ENCODE measurements at places on chromosomes 16 and 17.

- no peaks in the 10 kb centered on the region for H3K27me3 ChIP-seq
- H3K4me3 ChIP-seq: no peak overlapping the region
- peaks cover 1% of the 10 kb centered on the region for H3K4me1 ChIP-seq
Measured at GRCh38 chr16:27291722-27292240, 22.0 kb upstream of the IL4R start.

GRCh38 chr16:3640632-3641501, 13.6 kb upstream of the DNASE1 start:
- no peak overlapping the region for H3K4me3 ChIP-seq
- no peak overlapping the region for H3K27ac ChIP-seq
- no peak for DNase-seq
- no peaks in the 10 kb centered on the region for H3K27me3 ChIP-seq
- no peaks in the 10 kb centered on the region for H3K36me3 ChIP-seq

- peaks cover 29% of the 10 kb centered on the region for H3K36me3 ChIP-seq
- no peak for DNase-seq
- no peaks in the 10 kb centered on the region for H3K27me3 ChIP-seq
- H3K27ac ChIP-seq: peak overlapping the region; percentile 98
- H3K4me1 ChIP-seq: peaks cover 7% of the 10 kb centered on the region
Measured at GRCh38 chr16:228151-228851, 948 bp downstream of the LUC7L start.

- H3K4me1 ChIP-seq: peaks cover 9% of the 10 kb centered on the region
- DNase-seq: no peak
- H3K27me3 ChIP-seq: no peaks in the 10 kb centered on the region
- no peak overlapping the region for H3K4me3 ChIP-seq
- H3K27ac ChIP-seq: peak overlapping the region; percentile 44
- H3K36me3 ChIP-seq: peaks cover 8% of the 10 kb centered on the region
Measured at GRCh38 chr17:39641097-39641496, 4.2 kb downstream of the STARD3 start.

GRCh38 chr17:8031261-8031661, 7.6 kb upstream of the ALOX15B start:
- no peaks in the 10 kb centered on the region for H3K36me3 ChIP-seq
- no peaks in the 10 kb centered on the region for H3K4me1 ChIP-seq
- DNase-seq: peak; percentile 62
- H3K27ac ChIP-seq: no peak overlapping the region

DNA sequence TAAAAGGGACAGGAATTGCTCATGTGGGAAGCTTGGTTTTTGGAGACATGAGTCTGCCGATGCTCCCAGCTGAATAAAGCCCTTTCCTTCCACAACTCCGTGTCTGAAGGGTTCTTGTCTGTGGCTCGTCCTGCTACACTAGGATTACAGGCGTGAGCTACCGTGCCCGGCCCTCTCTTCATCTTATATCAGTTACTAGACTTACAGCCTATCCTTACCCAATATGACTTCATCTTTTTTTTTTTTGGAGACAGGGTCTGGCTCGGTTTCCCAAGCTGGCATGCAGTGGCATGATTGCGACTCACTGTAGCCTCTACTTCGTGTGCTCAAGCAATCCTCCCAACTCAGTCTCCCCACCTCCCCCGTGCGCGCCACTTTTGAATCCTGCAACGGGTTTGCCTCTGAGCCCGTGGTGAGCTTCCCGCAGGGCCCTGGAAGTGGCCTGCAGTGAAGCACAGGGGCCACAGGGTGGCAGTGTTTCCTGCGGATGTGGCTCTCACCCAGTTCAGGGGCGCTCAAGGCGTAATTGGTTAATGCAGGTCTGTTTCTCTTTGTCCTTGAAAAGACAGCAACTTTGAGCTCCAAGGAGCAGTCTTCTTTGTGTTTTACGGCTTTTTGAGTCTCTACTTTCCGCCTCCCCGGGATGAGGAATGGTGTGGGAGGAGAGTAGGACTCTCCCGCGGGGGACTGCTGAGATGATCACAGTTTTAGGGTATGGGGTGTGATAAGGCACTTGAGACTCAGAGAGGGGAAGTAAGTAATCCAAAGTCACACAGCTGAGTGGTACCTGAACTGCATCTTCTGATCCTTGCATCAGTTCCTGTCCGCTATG, 22.7 kb upstream of the GPRC5B start:
- no peaks in the 10 kb centered on the region for H3K27me3 ChIP-seq
- no peak overlapping the region for H3K4me3 ChIP-seq
- H3K4me1 ChIP-seq: no peaks in the 10 kb centered on the region
- H3K36me3 ChIP-seq: no peaks in the 10 kb centered on the region
- H3K27ac ChIP-seq: no peak overlapping the region

All from lung (tissue), 17 donors.